ENCODE measurements at places on chromosomes 5 and 9.

DNA sequence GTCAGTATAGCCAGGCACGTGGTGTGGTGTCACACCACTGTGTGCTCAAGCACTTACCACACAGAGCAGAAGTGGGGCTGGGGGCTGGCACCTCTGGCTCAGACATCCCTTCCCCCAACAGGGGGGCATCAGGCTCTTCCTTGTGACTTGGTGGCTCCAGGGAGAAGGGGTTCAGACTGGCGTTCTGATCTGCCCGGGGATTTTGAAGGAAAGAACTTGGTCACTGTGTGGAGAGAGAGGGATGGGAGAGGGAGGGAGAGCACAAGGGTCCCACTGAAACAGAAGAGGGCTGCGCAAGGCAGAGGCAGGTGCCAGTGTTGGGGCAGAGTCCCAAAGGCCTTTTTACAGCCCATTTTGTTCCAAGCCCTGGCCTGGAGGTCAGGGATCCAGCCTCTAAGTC is 109.7 kb upstream of the ALDH1B1 start:
- DNase-seq, result no peak

DNA sequence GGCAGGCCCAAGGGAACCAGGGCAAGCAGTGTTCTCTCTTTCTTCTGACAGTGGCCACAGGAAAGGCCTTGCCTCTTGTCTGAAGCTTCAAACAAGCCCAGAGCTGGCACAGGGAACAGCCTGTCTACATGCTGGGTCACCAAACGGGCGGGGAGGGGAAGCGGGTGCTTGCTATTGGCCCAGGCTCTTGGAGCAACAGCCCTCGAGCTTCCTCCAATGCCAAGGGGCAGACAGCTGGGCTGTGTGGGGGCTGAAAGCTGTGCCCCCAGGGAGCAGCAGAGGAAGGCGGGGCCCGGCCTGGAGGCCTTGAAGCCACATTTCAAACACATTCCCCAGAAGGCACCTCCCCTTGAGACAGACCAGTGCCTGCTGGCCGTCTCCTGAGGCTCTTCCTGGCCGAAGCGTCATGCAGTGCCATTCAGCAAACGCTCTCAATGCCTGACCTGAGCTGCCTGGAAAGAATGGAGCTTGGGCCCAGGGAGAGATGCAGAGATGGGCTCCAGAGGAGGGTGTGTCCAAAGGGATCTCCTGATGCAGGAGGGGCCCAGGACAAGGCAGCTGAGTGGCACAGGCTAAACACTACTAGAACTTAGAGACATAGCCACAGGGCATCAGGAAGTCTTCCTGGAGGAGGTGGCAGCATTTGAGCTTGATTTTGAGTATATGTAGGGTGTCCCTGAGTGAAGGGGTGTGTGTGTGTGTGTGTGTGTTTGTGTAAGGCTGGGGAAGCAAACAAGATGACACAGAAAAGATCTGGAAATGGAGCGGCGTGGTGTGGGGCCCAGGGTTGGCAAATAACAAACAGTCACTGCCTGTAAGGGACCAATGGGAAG is 2.5 kb downstream of the FIBCD1 start:
- DNase-seq, result peak; percentile 76

DNA sequence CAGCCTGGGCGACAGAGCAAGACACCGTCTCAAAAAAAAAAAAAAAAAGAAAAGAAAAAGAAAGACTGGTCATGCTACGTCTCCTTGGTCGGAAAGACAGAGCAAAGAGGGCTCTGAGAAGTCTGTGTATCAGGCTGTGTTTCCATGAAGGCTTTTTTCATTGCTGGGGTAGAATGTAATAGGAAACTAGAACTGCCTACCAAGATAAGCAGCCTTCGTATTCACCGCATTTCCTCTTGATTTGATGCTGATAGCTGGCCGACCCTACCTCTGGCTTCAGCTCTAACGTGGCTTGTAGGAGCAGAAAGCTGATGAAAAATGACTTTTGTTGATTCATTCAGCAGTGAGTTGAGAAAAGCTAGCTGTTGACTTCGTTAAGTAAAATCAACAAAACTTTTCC is 17.4 kb downstream of the SLC1A3 start:
- no peak for DNase-seq

- peak; percentile 60 for DNase-seq
Observed at GRCh38 chr5:74040811-74041491, 415.0 kb downstream of the ARHGEF28 start.

DNA sequence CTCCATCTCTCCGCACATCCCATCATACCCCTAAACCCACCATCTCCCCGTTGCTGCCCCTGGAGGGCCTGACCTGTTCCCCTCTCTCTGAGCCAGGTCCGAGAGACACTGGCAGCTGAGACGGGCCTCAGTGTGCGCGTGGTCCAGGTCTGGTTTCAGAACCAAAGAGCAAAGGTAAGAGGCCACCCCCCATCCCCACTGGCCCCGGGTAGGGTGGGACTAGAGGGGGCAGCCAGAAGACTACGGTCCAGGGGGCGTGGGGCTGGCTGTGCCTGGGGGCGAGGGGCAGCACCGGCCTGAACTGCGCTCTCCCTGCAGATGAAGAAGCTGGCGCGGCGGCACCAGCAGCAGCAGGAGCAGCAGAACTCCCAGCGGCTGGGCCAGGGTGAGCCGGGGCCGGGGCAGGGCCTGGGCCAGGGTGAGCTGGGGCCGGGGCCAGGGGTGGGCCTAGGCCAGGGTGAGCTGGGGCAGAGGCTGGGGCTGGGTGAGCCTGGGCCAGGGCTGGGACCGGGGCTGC is 79.8 kb downstream of the LMX1B start:
- no peak for DNase-seq

GRCh38 chr5:80140496-80140895 is 105.3 kb downstream of the THBS4 start:
- DNase-seq, result no peak

DNA sequence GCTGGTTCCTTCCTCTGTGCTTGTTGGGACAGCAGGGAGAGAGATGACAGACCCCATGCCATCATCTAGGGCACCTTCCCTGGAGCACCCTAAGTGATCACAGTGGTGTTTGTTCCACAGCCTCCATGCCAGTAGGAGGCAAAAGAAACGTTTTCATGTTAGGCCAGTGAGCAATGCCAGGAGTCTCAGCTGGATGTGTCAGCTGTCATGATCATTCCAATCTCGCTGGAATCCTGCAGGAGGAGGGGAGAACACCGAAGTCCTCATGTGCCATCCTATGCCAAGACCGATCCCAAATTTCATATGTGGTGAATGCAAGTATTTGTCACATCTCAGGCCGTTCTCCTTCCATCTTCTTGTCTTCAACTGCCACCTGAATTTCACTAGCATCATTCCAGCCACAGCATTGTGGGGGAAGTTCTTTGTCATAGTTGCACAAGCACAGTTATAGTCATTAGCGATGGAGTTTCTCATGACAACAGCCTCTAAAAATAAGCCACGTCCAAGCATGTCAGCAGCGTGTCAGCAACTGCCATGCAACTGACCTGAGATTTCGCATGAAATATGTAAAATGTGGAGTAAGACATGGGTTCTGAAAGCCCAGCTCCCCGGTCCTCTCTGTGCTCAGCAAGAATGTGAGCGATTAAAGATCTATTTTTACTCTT is 97.2 kb upstream of the DNAH5 start:
- DNase-seq, result no peak

DNA sequence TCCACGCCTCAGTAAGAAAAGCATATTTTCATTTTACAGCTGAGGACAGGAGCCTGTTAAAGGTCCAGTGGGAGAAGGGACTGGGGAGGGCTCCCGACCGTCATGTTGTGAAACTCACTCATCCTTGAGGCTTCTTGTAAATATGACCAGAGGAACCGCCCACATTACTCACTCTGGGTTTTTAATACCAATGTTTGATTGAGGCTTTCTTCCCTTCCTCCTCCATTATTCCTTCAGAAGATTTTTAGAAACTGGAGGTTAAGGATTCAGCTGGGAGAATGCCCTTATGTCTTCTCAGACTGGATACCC is 61.4 kb upstream of the GLRX start:
- DNase-seq, result no peak

DNA sequence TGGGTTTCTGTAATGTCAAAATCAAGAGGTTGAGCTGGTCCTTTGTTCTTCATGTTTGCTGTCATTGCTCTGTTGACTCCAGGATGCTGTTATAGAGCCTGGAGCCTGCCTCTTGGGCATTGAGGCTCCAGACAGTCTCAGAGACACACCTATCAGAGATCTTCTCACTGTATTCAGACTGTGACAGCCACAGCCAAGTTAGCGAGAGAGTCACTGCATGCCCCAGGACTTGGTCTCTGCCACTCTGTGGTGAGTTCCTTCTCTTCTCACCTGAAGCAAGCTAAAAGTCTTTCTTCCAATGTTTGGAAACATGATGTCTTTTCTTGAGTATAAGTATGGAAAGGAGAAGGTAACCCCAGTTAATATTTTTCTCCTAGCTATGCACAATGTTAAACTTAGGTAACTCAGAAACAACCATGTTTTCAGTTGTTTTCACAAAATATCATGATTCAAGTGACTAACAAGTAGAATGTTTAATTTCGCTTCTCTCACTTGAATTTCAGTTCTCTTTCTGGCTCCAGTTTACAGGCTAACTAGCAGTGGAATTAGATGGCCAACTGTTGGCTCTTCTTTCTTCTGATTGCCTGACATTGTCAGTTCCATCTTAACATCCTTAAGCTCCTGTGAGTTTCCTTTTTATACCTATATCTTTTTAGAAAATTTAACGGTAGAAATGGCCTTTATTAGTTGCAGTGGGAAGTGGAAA is 20.6 kb upstream of the ZFYVE16 start:
- no peak for DNase-seq

- peak; percentile 80 for DNase-seq
Observed at GRCh38 chr5:148186248-148187003, 16.4 kb upstream of the SPINK6 start.

GRCh38 chr9:95971815-95972214 is 96.3 kb downstream of the ERCC6L2 start:
- DNase-seq, result no peak

- DNase-seq, result no peak
Observed at GRCh38 chr9:123657099-123657498, 272.8 kb downstream of the DENND1A start.

GRCh38 chr5:123545506-123545905 is 33.5 kb downstream of the CSNK1G3 start:
- DNase-seq, result peak; percentile 46

GRCh38 chr9:27361492-27361891 is 64.5 kb upstream of the EQTN start:
- no peak for DNase-seq

- no peak for DNase-seq
Observed at GRCh38 chr5:89071941-89072331, 189.0 kb upstream of the MEF2C start.

- no peak for DNase-seq
Observed at GRCh38 chr9:16579872-16580432, 290.5 kb downstream of the BNC2 start.

- DNase-seq, result peak; percentile 48
Observed at GRCh38 chr9:115988701-115989100, 164.9 kb upstream of the PAPPA start.

DNA sequence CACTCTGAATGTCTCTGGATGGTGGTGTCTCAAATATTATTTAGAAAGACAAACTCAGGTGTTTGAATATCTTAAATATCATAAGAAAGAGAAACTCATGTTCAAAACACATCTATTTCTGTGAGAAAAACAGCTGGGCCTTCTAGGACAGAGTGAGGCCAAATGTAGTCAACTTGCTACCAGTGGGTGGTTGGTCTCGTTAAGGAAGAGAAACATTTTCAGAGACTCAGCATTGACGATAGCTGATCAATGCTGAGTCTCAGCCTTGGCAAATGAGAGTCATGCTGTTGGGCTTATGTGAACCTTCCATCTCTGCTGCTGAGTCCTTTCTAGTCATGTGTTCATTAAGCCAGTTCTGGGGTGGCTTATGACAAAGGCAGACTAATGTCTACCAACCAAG is 418.0 kb downstream of the CETN3 start:
- no peak for DNase-seq

DNA sequence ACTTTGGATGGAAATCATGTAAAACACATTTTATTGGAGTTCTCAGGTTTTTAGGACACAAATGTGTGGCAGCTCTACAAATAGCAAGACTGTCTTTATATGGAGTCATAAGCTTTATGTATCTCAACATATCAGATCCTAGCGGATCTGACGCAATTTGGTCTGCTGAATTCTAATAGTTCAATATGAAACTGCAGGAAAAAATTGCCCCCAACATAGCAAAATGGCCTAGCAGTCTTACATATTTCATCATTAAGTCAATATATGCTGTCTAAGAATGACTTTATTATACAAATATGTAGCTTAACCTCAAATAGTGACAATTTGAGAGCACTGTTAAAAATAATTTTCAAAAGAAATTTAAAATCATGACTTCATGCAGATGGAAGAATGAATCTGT is 244.3 kb downstream of the TAF11L14 start:
- DNase-seq, result no peak

- DNase-seq, result no peak
Observed at GRCh38 chr9:72897069-72897649, 55.7 kb downstream of the ALDH1A1 start.

DNA sequence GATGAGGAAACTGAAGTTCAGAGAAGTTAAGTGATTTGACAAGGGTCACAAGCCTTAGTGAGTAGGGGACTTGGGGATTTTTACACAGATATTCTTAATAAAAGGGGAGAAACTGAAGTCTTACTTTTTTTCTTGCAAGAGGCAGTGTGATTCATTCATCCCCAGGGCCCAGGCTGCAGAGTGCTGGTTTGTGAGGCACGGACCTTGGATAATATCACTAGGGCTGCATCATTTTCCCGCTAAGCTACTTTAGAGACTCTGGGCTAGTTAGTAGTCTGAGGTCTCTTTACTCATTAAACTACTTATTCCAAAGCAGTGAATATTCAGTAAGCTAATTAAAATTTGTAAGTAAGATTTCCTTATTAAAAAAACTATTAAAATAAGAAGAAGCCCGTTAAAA is 195.0 kb downstream of the PBX3 start:
- peak; percentile 41 for DNase-seq

DNA sequence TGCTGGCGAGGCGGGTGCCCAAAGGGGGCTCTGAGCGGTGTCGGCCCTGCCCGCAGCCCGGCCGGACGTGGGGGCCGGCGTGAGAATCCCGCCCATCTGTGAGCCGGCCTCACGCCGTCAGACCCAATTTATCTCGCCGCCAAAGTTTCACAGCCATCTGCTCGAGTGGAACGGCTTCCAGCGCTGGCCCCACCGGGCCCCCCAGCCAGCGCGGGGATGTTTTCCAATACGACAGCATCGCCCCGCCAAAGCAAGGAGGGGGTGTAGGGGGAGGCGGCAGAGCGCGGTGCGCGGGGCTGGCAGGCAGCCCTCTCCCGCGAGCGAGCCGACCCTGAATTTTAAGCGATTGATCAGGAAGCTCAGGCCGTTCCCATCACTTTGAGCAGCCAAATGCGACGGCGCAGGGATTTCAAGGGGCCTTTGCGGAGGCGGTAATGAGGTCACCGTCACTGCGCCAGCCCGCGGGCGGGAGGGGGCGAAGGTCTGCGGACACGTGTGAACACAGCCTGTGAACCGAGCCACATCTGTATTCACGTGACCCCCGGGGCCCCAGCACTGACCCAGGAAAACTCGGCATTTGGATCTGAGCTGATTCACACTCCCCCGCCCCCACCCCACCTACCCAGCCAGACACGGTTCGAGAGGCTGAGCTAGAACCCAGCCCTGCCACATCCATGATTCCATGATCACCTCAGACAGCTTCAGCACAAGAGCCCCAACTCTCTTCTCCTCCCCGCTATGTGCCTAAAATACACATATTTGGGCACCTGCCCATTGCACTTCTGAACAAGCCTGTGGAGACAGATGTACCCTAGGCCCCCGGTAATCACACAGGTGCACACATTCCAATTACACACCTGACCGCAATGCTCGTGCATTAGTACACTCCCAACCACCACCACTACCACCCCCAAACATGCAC is 47.8 kb upstream of the PSD2 start:
- DNase-seq, result peak; percentile 48
